ENCODE measurements at places on chromosomes 13 and 19.

- DNase-seq: peak; percentile 46
These were observed 2.6 kb upstream of the TIMM13 start for GRCh38 chr19:2429917-2430535.

DNA sequence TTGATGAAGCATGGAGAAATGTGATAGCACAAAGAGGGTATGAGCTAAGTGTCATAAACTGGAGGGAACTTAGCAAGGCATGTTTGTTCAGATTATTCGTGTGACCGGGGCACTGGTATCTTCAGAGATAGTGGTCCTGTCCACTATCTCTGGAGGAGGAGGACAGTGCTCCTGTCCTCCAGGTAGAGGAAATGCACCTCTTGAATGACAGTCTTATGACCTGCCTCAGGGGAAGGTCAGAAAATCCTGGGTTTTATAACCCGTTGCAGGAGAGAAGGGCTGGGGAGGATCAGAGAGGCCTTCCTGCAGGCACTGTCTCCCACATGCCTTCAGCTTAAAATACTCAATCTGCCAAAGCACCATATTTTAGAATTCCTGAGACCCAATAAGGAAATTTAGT lies 213.5 kb upstream of the UBL3 start:
- no peak for DNase-seq

GRCh38 chr13:82698383-82698782 lies 1183.9 kb downstream of the SLITRK1 start:
- no peak for DNase-seq

DNA sequence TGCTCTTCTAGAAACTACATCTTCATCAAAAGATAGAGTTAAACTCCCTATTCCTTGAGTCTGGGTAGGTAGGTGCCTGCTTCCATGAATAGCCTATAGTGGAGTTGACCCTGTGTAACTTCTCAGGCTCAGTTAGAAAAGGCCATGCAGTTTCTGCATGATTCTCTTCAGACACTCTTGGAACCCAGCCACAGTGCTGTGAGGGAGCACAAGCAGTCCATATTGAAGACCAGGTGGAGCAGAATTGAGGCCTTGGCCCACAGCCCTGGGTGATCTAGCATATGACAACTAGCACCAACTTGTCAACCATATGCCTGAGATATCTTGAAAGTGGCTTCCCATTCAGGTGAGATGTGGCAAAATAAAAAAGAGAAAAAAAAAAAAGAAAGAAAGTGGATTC lies 10.3 kb upstream of the PAN3 start:
- no peak for DNase-seq

DNA sequence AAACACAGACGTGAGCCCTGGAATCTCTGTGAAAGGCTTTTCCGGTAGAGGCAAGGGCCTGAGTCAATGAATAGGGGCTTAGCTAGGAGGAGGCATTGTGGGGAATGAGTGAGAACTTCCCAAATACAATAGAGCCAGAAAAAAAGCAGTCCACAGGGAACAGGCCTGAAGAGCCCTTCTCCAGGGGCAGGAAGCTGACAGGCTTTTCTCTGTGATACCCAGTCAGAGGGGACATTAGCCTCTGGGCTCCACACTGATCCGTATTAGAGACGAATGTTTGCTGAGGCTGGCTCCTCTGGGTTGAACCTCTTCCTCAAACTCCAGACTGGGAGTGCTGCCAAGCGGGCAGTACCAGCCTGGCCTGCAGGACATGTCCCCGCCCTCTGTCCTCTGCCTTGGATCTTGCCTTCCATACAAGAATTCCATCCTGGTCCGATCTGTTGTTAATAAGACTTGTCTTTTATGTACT lies 2.3 kb downstream of the DHRS12 start:
- no peak for DNase-seq

DNA sequence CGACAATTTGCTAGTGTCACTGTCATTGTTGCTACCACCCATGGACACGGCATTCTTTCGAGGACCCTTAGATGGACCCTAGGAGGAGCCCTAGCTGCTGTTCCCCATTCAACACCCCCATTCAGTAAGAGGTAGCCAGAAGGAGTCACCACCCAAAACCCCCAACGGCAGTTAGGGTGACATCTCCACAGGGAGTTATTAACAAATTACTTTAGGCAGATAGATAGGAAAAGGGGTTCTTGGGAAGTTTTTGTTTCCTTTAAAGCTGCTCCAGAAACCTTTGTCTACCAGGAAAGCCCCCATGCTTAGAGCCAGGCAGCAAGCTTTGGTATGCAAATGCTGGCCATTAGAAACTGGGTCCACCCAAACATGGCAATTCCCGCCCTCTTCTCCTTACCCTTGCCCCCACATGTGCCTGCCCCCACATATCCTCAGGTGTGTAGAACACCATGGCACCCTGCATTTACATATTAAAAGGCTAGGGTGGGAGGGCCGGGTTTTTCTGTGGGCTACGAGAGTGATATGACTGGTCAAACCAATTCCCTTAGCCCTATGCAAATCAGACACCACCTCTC lies 190.9 kb downstream of the SLITRK6 start:
- no peak for DNase-seq

- DNase-seq: no peak
These were observed 273.7 kb downstream of the UQCRFS1 start for GRCh38 chr19:28939236-28939635.

GRCh38 chr13:99104396-99104795 lies 96.3 kb upstream of the UBAC2 start:
- no peak for DNase-seq

Measured in retina (tissue), 1 donor.